Activated naive CD4-positive, alpha-beta T cell treated with anti-CD3 and anti-CD28 coated beads, Interleukin-2, amount 50 U/mL, for 16 hours (primary cell): ENCODE measurements at places on chromosomes 7 and 10.

GRCh38 chr7:134799377-134799776, 19.9 kb downstream of the CALD1 start:
- no peak for DNase-seq

DNA sequence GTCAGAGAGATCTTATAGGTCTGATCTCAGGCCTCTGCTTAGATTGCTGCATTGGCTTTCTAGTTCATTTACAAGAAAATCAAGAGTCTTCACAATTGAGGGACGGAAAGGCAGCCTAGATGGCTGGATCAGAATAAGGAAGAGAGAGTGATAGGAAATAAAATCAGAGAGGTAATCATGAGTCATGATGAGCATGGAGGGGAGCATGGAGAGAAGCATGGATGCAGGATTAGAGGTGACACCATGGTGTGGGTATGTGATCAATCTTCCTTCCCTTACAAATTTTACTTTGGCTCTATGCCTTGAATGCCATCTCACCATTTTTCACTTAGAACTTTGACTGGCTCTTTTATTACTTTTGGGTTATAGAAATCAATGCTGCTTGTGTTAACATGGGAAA, 1.4 kb downstream of the BCCIP start:
- no peak for DNase-seq

- no peak for DNase-seq
These were observed 172.7 kb downstream of the AGMO start for GRCh38 chr7:15389073-15389472.

GRCh38 chr10:79383974-79384606, 36.8 kb downstream of the PPIF start:
- no peak for DNase-seq

DNA sequence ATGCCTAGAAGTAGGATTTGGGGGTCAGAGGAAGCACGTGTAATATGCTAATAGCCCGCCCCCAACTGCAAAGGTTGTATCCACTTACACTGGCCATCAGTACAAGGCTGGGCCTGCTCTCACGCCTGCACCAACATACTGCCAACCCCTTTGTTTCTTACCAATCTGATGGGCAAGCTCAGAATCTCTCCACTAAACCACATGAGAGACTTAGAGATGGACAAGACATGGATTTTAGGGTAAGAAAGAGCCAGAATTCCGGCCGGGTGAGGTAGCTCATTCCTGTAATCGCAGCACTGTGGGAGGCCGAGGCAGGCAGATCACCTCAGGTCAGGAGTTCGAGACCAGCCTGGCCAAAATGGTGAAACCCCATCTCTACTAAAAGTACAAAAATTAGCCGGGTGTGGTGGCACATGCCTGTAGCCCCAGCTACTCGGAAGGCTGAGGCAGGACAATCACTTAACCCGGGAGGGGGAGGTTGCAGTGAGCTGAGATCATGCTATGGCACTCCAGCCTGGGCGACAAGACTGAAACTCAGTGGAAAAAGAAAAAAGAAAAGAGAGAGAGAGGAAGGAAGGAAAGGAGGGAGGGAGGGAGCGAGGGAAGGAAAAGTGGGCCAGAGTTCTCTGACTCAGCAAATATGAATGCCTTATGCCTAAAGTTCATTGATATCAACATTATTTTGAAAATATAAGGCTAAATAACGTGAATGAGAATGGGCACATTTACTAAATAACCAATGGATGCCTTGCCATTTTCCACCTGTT, 162.2 kb downstream of the SLIT1 start:
- no peak for DNase-seq

DNA sequence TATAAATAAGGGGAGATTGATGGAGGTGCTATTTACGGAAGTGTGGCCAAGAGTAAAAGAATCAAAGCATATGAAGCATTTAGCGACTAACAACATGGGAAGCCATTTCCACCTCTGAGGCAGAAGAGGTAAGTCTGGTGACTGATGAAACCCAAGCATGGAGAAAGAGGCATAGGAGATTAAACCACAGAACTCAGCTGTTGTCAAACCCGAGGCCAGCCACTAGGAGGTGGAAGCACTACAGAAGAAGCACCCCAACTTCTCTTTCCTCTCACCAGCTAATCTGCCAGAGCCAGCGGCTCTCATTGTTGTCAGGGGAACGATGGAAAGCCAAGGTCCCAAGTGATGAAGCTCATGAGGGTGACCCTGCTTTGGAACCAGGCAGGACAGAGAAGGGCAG, 19.6 kb upstream of the CNTNAP2 start:
- no peak for DNase-seq

GRCh38 chr7:90222811-90223725, 11.5 kb downstream of the STEAP2 start:
- no peak for DNase-seq

DNA sequence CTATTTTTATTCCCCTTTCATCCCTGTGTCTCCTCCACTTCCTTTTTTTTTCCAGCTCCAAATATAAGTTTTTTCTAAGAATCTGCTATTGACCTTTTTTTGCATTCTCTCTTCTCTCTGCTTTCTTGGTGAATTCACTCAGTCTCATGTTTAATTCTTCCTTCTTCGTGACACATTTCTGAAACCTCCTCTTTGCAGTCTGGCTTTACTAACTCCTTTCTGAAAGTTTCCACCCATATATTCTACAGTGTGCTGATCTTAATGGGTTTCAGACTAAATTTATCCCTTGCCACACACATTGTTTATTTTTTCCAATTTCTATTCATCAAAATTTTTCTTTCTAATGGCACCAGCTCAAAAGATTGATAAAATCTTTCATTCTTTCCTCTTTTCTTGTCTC, 47.8 kb upstream of the CALD1 start:
- no peak for DNase-seq

DNA sequence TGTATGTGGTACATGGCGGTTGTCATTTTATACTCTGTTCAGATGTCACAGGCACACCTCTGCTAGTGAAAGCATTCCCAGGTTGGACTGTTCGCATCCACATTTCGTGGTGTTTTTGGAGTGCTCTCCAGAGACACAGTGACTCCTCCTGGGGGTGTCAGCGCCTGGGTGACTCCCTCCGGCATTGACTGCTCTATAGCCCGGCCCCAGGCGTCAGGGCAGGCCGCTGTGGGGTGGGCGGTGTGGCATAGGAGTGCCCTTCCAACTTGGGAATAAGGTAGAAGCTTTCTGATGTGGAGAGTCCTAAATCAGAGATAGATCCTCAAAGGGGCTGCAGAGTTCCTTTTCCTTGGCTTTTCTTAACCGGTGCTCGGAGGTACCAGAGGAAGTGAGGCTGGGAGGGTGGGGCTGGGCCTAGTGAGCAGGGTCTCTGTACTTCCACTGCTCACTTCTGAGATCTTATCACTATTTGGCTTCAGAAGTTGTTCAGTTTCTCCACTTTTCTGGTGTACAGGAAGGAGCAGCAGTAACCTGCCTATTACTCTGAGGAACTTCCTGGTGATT, 32.3 kb downstream of the CCNY start:
- DNase-seq = no peak

DNA sequence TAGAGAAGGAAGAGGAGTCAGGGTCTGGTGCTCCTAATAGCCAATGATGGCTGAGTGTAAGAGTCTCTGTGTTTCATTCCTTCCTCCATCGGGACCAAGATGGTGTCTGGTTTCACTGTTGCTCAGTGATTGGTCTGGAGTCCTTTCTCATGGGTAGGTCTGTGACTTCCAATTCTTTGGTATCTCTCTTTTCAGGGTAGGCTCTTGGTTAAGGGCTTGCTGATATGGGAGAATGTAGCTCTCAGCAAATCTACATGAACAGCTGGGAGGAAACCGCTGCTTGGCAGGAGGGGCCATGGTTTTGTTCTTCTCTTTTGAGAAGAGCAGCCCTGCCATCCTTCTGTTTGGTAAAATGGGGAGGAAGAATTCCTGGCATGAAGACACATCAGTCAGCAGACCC, 209.1 kb upstream of the PODXL start:
- DNase-seq = no peak

DNA sequence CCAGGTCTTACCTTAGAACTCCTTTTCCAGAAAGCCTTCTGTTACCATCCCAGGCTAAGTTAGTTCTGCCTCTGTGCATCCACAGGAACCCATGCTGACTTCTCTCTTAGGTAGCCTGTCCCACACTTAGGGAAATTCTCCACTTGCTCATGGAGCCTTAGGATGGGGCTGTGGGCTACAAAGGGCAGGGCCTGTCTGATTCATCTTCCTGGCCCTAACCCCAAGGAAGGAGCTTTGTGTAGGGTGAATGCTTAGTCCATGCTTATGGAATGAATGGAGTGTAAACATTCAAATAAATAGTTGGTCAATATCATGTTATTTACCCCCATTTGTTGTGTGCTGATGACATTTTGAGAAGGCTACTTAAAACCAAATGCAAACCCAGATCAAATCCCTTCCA, 54.7 kb downstream of the EMX2 start:
- DNase-seq = no peak

- no peak for DNase-seq
These were observed 639.9 kb downstream of the TYW1 start for GRCh38 chr7:67636348-67637022.

DNA sequence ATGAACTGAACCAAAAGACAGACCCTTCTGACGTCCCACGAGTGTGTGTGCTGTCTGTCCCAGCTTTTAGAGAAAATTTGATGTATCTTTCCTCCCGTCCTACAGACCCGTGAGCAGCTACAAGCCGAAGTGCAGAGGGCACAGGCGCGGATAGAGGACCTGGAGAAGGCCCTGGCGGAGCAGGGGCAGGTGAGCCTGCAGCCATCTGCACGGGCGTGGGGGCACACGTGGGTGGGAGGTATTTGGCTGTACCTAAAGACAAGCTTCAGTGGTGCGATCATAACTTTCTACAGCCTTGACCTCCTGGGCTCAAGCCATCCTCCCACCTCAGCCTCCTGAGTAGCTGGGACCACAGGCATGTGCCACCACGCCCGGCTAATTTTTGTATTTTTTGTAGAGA, 41.7 kb upstream of the DPYSL4 start:
- no peak for DNase-seq

- DNase-seq = no peak
These were observed 167.6 kb downstream of the ZNF365 start for GRCh38 chr10:62541811-62542210.

DNA sequence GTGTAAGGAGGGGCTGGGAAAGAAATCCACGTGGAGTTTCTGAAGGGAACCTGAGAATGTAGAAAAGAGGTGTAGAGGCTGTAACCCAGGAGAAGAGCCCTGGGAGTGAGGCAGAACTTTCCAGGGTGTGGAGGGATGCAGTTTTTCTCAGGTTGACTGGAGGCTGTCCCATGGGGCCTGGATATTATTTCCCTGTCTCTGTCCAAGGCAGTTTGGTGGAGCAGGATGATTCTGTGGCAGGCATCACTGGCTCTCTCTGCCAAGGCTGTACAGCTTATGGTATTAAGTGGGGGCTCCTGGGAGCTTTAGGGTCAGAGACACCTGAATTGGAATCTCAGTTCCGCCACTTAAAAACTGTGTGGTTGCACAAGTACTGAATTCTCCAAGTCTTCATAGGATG, 81.6 kb downstream of the CHN2 start:
- no peak for DNase-seq

DNA sequence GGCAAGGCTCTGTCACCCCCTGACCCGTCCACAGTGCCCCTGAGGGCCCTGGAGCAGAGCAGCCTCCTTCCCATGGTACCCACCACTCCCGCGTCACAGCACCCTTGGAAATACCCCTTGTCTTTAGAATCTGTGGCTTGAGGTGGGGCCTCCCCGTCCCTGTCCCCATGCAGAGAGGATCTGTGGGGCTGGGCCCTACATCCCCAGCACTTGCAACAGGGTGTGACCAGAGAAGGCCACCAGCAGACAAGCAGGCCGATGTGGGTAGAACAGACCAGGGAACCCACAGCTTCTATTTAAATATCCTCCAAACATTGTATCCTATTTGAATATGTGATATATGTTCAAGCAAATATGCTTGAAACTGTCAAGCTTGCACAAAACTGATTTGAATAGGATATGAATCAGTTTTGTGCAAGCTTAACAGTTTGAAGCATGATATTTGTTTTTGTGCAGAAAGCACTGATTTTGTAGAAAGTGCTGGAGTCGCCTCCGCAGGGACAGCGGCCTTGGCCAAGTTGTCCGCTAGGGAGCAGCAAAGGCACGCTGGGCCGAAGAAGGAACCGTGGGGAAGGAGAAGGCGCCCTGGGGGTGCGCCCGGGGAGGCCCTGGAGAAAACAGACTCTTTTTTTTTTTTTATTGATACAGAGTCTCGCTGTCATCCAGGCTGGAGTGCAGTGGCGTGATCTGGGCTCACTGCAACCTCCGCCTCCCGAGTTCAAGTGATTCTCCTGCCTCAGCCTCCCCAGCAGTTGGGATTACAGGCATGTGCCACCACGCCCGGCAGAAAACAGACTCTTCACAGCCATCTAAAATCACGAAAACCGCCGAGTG, 2.2 kb downstream of the CFAP46 start:
- peak; percentile 56 for DNase-seq

DNA sequence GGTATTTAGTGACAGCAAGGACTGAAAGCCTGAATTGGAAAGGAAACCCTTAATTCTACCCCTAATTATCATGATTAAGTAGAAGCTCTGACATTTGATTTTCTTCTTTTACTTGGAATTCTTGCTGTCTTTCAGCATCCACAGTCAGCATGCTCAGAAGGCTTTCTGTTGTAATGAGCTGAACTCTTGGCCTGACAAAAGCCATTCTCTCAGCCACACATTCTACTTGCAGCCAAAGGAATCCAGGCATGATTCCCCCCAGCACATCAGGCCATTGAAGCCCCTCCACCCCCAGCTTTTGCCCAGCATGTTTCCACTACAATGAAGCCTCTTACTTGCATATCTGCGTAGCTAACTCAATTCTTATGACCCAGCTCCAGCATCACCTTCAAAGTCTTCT, 94.3 kb upstream of the FRMD4A start:
- DNase-seq = no peak

GRCh38 chr10:130362308-130362761, 226.1 kb downstream of the GLRX3 start:
- DNase-seq = no peak

DNA sequence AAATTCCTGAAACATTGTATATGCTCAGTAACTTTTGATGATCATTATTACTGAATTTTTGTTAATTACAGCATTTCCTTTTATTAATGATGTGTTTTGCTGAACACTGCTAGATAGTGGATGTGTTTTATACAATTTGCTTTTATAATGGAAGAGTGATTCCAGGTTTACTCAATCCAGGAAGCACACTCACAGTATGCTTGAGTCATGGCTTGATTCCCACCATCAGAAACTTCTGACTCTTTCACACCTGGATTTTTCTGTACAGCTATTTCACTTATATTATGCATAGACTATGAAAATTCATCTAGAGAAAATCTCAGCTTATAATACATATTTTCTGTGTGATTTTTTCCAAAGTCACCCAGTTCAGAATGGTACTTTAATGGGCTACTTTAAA, 1040.9 kb downstream of the GRM8 start:
- DNase-seq = no peak

DNA sequence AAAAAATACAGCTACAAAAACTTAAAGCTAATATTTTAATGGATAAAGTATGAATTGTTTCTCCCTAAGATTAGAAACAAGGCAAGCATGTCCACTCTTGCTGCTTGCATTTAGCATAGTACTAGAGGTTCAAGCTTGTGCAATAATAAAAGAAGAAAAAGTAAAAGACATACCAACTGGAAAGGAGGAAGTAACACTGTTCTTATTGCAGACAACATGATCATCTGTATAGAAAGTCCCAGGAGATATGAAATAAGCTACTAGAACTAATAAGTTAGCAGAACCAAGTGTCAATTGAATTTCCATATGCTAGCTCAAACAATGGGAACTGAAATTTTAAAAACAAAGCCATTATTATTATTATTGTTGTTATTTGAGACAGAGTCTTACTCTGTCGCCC, 20.0 kb upstream of the RABGEF1 start:
- DNase-seq = no peak
